ENCODE measurements at places on chromosomes 2 and 18.

DNA sequence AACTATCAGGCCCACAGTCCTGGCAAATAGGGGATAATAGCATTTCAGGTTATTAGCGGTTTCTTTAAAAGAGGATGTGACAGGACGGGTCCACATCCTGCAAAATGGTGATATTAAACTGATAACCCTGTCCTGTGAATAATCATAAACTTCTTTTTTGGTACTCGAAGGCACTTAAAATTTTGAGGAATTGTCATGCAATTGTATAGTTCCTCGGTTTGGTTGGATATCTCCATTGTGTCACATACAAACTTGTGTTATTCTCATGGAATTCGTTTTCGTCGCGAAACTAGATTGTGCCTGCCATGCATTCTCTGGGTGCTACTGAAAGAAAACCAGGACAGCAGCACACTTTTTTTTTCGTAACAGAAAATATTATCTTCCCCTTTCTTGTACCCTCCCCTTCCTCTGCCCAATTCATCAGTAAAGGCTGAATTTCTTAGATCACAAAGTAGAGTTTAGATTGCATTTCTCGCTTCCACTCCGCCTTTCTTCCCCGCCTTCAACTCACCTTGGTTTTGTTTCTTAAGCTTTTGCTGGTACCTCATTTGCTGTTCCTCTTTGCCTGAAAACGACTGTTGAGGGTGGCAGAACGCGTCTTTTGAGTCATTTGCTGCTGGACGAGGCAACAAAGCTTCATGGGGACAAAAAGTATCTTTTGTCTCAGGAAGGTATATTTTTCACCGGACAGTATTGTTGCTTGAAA is 1.3 kb downstream of the CERS6 start:
- no peak for DNase-seq

- DNase-seq, result no peak
These were observed 221.5 kb upstream of the LYPD1 start for GRCh38 chr2:132891498-132891897.

- no peak for DNase-seq
These were observed 7.6 kb upstream of the UXS1 start for GRCh38 chr2:106201661-106202060.

GRCh38 chr18:79682481-79682880 is 2.9 kb downstream of the CTDP1 start:
- no peak for DNase-seq

GRCh38 chr18:79888016-79888415 is 63.4 kb downstream of the SLC66A2 start:
- no peak for DNase-seq

GRCh38 chr2:154046493-154046892 is 174.8 kb downstream of the GALNT13 start:
- DNase-seq, result no peak

DNA sequence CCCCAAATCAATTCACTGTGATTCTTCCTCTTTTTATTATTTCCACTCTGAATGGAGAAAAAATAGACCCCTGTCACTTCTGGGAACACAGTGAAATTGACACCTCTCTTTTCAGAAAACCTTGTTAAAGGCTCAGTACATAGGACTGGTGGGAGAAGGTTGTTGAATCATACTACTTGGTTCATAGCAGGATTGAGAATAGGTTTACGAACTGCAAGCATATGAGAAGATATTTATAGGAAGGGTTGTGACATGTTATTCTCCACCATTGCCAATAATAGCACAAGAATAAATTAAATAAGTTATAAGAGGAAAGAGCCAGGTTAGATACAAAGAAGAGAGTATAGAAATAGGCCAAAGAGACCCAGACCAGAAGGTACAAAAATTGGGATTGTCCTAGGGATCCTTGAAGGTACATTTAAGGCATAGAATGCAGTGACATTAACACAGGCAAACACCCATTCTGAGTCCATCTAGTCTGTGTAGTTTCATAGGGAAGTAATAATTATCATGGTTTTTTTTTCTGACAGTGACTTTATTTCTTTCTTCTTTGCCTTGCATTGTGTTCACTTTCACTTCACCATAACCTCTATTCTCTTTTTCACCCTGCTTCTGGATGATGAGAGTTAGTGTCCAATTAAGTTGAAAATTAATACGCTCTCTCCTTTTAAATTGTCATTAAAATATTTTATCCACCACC is 21.8 kb upstream of the SERPINE2 start:
- no peak for DNase-seq

GRCh38 chr2:159558479-159558878 is 57.9 kb downstream of the BAZ2B start:
- DNase-seq, result no peak

GRCh38 chr18:9404565-9405060 is 70.0 kb downstream of the TWSG1 start:
- no peak for DNase-seq
